Stimulated activated CD4-positive, alpha-beta T cell treated with anti-CD3 and anti-CD28 coated beads, Interleukin-1b, Interleukin-23, amount 100 ng/mL, for 24 hours (primary cell): ENCODE measurements at places on chromosomes 2 and 18.

- DNase-seq, result no peak
Observed at GRCh38 chr2:174763780-174764179, 492 bp downstream of the CHRNA1 start.

DNA sequence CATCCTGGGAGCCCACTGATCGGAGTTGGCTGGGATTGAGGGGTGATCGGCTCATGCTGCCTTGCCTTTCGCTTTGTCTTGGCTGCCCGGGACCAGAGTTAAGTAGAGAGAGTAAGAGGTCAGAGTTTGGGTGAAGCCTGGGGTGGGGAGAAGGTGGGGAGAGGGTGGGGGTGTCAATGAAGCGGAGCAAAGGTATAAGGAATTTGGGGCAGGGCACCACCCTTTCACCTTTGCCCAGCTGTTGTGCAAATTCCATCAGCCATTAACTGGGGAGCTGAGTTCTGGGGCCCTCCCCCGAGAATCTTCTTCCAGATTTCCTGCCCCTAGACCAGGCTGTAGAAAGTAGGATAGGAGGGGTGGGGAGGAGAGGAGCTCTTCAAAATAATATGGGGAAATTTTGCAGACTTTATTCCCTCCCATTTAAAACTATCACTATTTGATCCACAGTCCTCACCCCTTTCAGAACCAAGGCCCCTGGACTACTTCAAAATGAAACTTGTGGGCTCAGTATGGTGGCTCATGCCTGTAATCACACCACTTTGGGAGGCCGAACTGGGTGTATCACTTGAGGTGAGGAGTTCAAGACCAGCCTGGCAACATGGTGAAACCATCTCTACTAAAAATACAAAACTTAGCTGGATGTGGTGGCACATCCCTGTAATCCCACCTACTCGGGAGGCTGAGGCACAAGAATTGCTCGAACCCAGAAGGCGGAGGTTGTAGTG is at the start of gene SLC23A3:
TSS of gene SLC23A3 (minus strand) at position 100 of the 725 bp plus-strand sequence. CDS start at position 55, 45 bp downstream.
- DNase-seq, result no peak

DNA sequence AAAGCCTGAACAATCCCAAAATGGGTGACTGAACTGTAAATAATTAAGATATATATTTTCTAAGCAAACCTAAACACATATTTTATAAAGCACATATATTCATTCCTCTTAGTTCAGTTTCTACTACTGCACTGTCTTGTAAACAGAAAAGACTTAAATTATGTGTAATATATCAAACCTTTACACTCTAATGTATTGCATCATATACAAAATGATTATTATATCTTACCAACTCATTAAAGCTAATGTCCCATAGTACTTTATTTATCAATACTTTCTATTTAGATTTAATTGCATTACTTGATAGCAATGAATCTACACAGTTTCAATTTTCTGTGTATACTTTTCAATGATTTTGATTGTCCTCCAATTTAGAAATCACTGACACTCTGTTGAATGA is 111.0 kb downstream of the TMEM247 start:
- DNase-seq, result no peak

GRCh38 chr2:124049136-124049535 is 24.0 kb downstream of the CNTNAP5 start:
- DNase-seq, result no peak

- DNase-seq, result no peak
Observed at GRCh38 chr2:241225983-241226382, 37.5 kb downstream of the ANO7 start.

GRCh38 chr18:4639628-4640310 is 184.7 kb upstream of the DLGAP1 start:
- DNase-seq, result no peak

DNA sequence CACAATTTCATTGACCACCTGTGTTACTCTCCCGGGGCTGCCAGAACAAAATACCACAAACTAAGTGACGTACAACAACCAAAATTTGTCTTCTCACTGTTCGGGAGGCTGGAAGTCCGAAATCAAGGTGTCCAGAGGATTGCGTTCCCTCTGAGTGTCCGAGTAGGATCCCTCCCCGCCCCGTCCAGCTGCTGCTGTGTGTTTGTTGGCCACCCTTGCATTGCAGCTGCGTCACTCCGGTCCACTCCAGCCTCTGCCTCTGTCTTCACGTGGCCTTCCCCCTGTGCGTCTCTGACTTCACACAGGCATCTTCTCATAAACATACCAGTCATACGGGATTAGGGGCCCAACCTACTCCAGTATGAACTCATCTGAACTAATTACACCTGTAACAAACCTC is 251.8 kb upstream of the SMIM21 start:
- no peak for DNase-seq

- no peak for DNase-seq
Observed at GRCh38 chr18:11040823-11041656, 108.3 kb downstream of the PIEZO2 start.

GRCh38 chr2:230234122-230234722 is 8.7 kb downstream of the SP140 start:
- no peak for DNase-seq

DNA sequence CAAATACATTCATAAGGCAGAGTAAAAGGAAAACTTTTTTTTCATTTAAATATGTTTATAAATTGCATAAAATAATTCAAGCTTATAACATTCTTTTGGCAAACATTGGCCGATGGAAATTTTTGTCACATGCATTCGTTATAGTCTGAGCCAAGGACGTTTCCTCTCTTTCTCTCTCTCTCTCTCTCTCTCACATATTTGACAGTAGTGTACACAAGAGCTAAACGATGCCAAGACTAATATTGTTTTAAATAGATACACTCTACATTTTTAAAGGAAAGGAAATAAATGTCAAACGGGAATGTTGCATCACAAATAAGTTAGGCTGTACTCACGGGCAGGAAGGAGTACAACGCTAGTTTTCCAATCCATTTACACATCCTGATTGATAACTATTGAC is 251.1 kb upstream of the SMIM21 start:
- DNase-seq, result no peak

- no peak for DNase-seq
Observed at GRCh38 chr2:105407946-105408743, 9.3 kb upstream of the FHL2 start.

DNA sequence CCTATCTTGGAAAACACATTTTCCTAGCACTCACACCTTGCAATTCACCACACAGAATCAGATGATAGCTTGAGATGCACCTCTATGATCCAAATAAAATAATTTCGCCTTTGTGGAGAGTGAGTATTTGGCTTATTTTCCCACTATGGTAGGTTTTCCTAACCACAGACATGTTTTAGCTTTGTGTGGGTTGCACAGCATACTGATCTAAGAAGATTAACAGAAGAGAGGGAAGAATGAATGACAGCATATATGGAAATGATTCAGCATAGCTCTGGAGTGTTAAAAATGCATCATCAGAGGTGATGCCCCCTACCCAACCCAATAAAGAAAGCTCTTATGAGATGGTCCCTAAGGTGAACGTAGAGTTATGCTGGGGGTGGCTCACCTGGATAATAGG is 72.5 kb downstream of the GCA start:
- no peak for DNase-seq

DNA sequence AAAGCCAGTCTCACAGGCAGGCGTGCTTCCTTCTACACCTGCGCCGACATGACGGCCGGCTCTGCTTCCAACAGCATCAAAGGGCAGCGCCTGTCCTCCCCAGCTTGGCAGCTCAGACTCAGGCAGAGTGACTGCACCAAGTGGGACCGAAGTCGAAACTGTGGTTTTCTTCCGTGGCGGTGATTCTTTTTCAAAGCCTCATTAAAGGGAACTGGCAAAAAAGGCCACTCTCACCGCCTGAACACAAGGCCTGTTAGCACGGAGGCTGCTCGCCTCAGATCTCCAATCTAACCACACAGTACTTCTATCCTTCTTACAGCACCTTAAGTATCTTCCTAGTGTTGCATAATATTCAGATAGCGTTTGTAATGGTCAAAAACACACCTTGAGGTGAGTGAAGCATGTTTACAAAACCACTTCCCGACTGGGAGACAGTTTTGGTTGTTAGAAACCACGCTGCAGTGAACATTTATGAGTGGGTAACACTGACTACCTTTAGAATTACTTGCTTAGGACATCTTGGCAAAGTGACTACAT is 236.4 kb downstream of the HDAC4 start:
- DNase-seq, result no peak

- peak; percentile 23 for DNase-seq
Observed at GRCh38 chr2:172172513-172173173, 69.9 kb upstream of the DLX2 start.

GRCh38 chr2:200814917-200815316 is 3.2 kb downstream of the BZW1 start:
- DNase-seq, result no peak

GRCh38 chr2:74091391-74091790 is 56.3 kb downstream of the BOLA3 start:
- no peak for DNase-seq

DNA sequence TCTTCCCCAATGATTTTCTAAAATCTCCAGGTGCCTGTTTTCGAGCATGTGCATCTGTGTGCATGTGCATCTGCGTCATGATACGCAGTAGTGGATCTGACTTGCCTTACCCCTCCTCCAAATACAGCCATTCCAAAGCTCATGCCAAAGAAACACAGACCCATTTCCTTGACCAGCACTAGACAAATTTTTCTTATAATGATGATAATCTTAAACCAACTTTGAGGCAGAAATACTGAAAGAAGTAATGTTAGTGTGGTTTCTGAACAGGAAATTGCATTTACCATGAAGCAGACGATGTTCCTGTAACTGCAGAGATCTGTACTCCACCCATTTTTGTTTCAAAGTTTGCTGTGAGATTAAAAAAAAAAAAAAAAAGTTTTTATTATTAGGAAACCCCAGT is 25.6 kb downstream of the CYTIP start:
- no peak for DNase-seq

DNA sequence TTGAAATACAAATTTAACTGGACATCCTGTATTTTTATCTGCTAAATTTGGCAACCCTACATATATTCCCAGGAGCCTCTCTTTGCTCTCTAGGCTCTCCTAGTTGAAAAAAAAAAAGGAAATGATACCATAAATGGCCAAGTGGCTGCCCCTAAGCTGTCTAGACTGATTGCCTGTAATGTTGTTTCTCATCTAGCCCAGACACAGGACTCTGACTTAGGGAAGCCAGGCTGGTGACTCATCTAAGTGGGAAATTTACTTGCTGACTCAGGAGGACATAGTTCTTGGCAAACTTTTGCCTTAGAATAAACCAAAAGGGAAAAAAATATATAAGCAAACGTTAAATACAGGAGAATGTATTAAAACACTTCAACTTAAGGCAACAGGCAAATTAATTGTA is 14.6 kb upstream of the ITGAV start:
- DNase-seq, result no peak

DNA sequence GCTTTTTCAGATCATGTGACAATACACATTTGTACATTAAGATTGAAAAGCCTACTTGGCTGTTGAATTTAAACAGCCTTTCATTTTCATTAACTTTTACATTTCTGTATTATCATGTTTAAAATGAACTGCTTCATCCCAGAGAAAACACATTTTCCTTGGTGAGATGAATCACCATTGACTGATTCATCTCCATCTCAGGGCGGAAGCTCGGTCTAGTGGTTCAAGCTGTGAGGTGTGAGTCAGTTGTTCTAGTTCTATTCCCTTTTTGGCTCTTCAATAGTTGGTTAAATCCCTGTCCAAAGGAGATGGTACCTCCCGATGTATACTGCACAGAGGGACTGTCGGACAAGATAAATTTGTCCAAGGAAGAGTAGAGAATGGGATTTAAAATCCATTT is 189.7 kb downstream of the ADCYAP1 start:
- DNase-seq, result no peak

DNA sequence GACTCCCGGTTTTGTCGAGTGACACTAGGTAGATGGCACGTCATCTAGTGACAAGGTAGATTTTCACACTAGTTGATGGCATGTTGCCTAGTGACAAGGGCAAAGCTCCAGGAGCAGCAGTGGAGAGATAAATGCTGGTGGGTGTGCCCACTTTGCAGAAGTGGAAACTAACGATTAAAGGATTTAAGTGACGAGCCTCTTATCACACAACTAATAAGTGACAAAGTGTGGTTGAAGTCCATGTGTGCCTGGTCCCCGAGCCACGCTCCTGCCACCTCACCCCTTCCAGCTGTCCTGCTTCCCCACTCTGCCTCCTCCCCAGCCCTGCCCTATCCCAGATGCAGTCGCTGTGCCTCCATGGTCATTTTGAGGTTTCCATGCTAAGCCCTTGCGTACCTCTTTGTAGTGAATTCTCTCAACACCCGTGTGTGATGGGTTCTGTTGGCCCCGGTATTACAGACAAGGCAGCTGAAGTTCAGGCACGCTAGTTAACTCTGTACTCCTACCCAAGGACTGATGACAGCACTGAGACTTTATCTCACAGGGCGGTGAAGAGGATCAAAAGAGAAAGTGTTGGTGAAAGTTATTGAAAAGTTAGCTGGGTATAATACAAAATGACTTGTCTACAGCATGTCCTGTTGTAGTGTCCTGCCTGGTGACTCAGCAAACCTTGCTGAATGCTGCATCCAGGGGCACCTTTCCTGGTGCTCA is 113.4 kb upstream of the GLI2 start:
- no peak for DNase-seq

DNA sequence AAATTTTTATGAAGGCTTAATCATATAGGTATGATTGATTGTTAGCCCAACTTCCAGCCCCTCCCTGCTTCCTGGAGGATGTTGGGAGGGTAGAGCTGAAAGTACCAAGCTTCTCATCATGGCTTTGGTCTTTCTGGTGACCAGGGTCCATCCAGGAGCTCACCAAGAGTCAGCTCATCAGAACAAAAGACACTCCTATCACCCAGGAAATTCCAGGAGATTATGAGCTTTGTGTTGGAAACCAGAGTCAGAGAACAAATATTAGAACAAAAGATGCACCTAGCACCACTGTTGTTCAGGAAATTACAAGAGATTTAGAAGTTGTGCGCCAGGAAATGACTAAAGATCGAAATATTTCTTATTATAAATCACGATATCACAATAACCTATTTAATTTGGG is 119.9 kb upstream of the THUMPD2 start:
- DNase-seq, result no peak

- no peak for DNase-seq
Observed at GRCh38 chr18:23684515-23685197, 4.6 kb upstream of the LAMA3 start.

DNA sequence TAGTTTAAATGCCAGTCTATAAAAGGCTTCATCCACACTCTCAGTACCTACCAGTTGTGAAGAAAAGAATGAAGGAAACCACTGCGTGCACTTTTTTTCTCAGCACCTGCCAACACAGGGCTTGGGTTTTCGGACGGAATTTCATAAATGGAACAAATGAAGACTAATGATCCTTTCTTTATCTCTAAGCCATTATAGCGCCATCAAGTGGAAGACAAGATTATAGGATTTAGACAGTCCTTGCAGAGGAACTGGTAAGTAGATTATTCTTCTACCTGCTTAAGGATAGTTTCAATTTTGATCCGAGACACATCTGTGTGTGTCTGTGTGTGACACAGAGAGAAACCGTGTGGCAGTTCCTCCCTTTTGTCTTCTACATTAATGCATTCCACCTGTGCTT is 245.6 kb downstream of the NRXN1 start:
- DNase-seq, result no peak

- no peak for DNase-seq
Observed at GRCh38 chr2:217555081-217555876, 447.5 kb downstream of the TNS1 start.
